ENCODE measurements at places on chromosomes 6 and 20.

- no peak for DNase-seq
Observed at GRCh38 chr6:112031960-112032359, 21.9 kb upstream of the CCN6 start.

DNA sequence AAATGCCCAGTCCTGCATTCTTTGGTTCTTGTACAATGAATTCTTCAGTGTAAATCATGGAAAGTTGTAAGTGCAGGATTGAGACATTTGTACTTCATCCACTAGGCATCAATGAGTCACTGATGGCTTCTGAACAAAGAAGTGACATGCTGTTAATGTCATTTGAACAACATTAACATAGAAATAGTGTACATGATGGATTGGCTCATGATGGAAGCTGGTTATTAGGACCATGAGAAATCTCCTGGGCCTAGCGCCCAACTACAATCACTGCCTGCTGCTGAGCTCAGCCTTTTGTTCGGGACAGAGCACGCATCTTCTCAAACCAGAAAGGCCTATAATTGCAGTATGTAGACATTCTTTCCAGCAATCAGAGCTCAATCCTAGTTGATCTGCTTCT is 316.8 kb upstream of the TSHZ2 start:
- no peak for DNase-seq

- DNase-seq: no peak
Observed at GRCh38 chr6:94468830-94469229, 1049.5 kb upstream of the EPHA7 start.

DNA sequence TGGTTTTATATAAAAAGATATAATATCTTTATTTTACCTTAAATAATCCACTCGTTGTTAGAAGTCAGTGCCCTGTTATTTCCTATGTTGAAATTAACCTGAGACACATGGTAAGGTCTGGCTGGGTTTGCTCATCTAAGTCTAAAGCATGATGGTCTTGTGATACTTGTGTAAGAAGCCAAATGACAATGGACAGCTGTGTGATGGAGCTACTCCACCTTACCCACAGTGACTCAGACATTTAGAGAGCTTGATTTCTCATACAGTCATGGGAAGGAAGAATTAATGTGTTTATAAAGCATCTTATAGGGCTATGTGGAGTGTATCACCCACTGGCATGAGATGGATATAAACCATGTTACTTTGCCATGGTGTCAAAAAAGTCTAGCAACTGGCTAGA is 11.7 kb downstream of the CTCFL start:
- no peak for DNase-seq

GRCh38 chr20:7765221-7765620 is 175.0 kb downstream of the HAO1 start:
- DNase-seq: no peak

- DNase-seq: no peak
Observed at GRCh38 chr20:7505152-7505834, 435.0 kb downstream of the HAO1 start.

GRCh38 chr20:12086359-12086758 is 168.7 kb downstream of the BTBD3 start:
- DNase-seq: no peak

GRCh38 chr20:60137657-60138245 is 179.5 kb downstream of the CDH26 start:
- peak; percentile 8 for DNase-seq

GRCh38 chr6:91082311-91082832 is 495.5 kb upstream of the MAP3K7 start:
- no peak for DNase-seq

DNA sequence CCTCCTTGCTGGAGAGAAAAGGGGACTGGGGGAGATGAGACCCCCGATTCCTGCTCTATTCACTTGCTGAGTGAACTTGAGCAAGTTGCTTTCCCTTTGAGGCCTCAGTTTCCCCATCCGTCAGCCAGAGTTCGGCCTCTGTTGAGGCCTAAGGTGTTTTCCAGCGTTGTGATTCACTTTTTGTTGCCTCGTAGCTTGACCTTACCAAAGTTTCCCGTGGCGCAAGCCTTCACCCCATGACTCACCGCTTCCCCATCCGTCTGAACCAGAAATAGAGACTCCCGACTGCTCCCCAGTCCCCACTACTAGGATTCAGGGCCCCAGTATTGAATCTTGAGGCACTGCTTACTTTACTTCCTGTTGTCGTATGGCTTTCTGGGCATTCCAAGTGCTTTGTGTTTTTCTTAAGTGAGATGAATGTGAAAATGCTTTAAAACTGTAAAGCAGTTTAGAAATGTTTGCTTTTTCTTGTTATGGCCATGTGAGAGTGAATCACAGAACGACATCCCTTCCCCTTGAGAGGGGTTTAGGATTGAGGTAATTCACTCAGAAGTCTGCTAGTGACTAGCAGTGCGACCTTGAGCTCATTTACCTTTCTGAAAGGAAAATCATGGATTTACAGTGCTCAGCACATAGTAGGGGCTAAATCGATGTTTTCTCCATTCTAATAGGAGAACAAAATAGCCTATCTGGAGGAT is 1.2 kb downstream of the CHMP4B start:
- DNase-seq: peak; percentile 83

- no peak for DNase-seq
Observed at GRCh38 chr6:24321538-24322162, 36.2 kb downstream of the DCDC2 start.

All from SW 1271 (cell line).